ENCODE measurements at places on chromosomes 4 and X.

DNA sequence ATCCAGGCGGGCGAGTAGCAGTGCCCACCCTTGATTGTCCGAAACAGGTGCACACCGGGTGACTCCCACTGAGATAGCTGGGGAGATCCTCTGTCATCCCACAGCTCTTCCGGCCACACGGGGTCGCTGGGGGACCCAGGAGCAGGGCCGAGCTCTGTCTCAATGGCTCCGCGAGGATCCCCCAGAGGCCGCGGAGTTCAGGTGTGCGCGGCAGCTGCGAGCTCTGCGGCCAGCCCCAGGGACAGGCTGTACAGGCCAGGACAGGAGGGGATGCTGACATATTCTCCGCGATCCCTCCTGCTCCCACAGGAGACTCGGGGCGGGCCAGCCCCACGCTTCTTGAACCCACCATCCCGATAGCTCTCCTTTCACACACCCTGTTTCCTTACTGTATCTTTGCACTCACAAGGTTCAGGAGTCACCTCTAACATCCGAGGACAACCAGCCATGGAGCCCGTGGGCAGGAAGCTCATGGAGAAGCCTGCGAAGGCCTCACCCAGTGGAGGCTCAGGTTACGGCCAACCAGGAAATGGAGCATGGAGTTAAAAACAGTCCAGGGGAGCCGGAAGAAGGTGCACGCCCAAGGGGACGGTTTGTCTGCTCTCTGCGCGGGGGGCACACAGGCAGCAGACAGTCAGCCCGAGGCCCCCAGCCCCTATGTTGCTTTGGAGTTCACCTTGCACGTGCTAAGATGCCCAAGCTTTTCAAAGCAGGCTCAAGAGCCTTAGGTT is 77.9 kb upstream of the AMELX start:
- no peak for DNase-seq

GRCh38 chr4:183035726-183036415 is 63.2 kb upstream of the WWC2 start:
- DNase-seq, result no peak

DNA sequence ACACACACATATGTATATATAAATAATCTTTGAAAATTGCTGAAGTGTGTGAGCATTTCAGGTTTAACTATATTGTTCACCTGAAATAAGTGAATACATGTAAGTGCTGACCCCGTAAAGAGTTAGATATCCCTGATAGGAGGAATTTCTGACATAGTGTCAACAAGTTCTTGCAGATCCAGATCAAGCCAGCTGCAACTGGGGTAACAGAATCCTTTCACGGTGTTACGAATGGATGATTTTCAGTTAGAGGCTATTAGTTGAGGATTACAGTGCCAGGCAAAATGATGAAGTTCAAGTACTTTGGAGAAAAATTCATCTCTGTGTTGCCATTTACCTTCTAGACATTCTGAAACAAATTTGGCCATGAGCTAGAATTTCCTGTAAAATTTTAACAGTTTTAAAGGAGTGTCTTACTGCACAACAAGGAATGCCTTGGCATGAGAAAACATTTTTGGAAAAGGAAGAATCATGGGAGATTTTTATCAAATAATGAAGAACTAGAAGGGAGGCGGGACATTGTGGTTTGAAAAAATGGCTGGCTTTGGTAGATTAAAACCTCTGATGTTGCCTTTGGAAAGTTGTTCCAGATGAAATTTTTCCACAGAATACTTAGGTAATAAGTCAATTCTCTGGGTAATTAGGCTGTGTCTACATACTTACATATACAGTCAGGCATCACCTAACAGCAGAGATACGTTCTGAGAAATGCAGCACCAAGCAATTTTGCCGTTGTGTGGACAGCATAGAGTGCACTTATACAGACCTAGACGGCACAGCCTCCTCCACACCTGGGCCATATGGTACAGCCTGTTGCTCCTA is 84.4 kb upstream of the FAT1 start:
- DNase-seq, result no peak

DNA sequence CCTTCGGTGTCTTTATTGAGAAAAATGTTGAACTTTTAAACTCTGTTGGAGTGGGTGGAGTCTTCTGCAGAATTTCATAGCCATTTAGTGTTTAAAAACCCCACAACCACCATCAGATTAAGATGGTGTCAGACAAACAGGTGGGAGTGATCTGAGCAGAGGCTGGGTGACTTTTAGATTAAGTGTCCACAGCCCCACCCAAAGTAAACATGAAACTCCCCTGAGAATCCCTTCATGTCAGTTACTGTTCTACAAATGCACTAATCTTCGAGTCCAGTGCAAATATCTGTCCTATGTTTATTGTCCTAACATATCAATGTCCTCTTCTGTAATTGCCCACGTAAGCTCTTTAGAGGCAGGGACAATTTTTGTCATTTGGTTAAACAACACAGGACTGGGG is 175.6 kb upstream of the RBPJ start:
- no peak for DNase-seq

DNA sequence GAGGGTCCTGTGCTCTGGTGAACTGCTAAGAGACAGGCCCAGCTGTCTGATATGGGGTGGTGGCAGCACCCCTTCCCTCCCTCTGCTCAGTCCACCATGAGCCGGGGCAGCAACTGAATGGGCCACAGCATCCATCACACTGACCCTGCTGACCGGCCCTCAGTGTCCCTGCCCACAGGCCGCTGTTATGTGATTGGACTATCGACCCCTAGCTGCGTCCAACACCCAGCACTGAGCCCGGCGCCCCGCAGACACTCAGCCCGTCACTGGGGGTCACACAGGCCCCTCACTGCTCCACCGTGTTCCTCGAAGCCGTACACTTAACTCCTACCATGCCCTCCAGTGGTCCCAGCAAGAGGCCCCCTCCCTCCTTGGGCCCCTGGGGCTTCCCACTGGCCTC is 88.8 kb upstream of the PSAPL1 start:
- DNase-seq, result no peak

- DNase-seq, result no peak
These were observed 39.6 kb downstream of the TMEM164 start for GRCh38 chrX:110042496-110042895.

DNA sequence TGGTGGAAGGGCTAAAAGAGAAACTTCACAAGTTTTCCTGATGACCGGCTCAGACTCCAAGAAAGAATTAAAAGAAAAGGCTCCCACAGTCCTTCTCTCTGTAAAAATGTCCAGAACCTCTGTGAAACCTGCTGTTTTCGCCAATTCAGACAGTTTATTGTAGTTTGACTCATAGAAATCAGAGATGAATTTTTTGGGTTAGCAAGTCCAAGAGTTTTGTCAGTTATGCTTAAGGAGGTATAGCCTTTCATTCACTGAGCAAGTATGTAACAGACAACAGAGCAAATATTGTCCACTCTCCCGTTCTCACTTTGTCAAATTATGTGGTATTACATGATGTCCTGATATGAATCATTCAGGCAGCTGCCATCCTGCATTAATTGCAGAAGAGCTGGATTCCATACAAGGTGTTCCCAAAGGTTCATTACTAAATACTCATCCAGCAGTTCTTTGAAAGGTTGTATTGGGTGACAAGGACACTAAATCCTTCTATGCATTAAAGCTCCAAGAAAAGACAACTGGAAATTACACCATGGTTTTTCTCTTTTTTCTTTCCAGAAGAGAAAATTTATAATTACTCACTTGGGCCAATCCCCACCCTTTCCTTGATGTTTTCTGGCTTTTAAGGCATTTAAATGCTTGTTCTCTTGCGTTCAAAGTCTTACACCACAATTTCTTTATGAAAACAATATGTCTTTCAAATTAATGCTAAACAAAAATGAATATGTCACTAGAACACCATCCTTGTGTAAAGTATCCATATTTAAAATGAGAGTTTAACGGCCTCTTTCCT is 30.0 kb upstream of the PLAC1 start:
- DNase-seq, result no peak

- DNase-seq, result no peak
These were observed 656.3 kb downstream of the RPA4 start for GRCh38 chrX:97539970-97540519.

- no peak for DNase-seq
These were observed 103.4 kb downstream of the QRFPR start for GRCh38 chr4:121277194-121278105.

Measured in activated T-helper 1 cell treated with anti-CD3 and anti-CD28 coated beads, Interleukin-2, amount 50 U/mL, for 16 hours (primary cell).